Kidney (tissue), 22 donors: ENCODE measurements at places on chromosomes 12 and 14. TPM values are rescaled to one million over a fixed set of nuclear protein-coding genes. Genes with fewer than 3 reads are reported as not detected.

- no peak for DNase-seq
These were observed 1002.3 kb downstream of the FLRT2 start for GRCh38 chr14:86532219-86532618.

- DNase-seq, result no peak
These were observed 96.3 kb downstream of the PTPN11 start for GRCh38 chr12:112514926-112515642.

GRCh38 chr12:108633534-108634248, at the start of gene SELPLG:
SELPLG (minus strand) TSS chr12:108633894; CDS start chr12:108624307, 9,587 bp downstream.
- DNase-seq, result peak; percentile 39

IL31 gene
- total RNA-seq, result not detected

DNA sequence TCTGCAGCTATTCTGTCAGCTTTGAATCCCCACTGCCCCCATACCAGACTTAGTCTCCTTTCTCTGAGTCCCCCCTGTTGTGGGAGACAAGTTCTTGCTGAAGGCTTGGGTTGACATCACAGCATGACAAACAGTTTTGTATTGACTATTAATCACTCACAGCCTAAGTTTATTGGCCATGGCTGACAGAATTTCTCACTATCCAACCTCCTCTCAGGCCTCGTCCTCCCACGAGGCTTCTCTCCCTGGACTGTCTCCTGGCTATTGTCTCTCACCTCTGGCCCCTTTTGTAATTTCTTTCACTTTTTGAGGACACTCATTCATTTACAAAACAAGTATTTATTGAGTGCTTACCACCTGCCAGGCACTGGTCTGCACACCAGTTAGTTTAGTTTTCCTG, 35.2 kb upstream of the DCD start:
- DNase-seq, result peak; percentile 64

DNA sequence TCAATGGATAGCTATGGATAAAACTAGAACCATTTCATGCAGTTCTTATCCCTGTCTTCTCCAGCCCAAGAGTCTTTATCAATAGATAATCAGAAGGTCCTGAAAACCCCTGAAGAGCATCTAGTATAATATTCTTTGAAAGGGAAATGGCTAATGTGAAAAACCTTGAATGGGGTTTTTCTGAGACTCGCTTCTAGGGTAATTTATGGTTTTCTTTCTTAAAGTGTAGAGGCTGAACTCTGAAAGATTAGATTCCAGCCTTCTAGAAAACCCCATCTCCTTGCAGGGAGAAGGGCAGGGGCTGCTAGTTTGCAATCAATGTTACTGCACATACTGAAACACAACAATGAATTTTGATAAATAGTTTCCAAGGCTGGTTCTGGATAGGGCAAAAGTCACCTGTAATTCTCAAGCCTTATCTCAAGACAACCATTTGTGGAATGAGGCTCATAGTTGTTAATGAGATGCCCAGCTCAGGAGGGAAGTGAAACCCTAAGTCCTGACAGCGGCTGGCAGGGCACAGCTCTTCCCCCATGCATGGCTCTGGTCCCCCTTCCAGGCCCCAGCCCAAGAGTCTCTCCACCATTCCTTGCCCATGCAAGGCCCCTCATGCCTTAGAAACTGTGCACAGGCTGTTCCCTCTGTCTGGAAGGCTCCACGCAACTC, 33.7 kb upstream of the PYGL start:
- DNase-seq, result no peak

DNA sequence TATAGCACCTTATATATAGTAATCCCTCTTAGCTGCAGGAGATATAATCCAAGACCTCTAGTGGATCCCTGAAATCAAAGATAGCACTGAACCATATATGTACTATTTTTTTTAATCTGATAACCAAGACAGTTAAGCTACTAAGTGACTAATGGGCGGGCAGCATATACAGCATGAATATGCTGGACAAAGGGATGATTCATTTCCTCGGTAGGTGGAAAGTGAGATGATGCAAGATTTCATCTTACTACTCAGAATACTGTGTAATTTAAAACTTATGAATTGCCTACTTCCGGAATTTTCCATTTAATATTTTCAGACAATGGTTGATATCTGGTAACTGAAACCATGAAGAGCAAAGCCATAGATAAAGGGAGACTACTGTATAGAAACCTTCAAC, 36.2 kb downstream of the PRMT8 start:
- DNase-seq, result no peak

- no peak for DNase-seq
These were observed 163.4 kb downstream of the SAMD4A start for GRCh38 chr14:54730156-54730961.

GRCh38 chr12:115574826-115575225, 702.7 kb downstream of the MED13L start:
- DNase-seq, result no peak

DNA sequence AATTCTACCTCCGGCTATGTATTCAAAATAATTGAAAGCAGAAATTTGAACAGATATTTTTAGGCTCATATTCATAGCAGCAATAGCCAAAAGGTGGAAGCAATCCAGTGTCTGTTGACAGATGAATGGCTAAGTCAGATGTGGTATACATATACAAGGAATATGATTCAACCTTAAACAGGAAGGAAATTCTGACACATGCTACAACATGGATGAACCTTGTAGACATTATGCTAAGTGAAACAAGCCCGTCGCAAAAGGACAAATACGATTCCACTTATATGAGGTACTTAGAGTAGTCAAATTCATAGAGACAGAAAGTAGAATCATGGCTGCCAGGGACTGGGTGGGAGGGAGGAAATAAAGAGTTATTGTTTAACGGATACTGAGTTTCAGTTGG, 331.6 kb downstream of the PCNX1 start:
- no peak for DNase-seq

- DNase-seq, result no peak
These were observed 69.8 kb downstream of the EML1 start for GRCh38 chr14:99863059-99863458.

DNA sequence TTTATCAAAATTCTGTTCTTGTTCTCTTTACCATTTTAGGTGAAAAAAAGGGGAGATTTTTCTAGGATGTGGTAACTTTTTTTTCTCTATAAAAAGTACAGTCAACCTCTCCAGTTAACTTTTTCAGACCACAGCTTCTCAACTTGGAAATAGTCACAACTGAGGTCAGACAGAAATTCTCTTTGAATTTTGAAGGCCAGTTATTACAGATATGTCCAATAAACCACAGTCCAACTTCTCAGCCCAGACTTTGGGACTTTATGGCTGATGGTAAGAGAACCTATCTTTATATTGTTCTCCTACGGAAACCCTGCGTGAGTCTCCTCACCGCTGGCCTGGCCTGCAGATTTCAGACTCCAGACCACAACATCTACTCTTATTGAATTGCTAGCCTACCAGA, 176.7 kb downstream of the DACT1 start:
- no peak for DNase-seq

GRCh38 chr14:51880835-51881580, 20.6 kb downstream of the GNG2 start:
- no peak for DNase-seq

- DNase-seq, result no peak
These were observed 25.1 kb downstream of the KRT80 start for GRCh38 chr12:52166672-52167071.

DNA sequence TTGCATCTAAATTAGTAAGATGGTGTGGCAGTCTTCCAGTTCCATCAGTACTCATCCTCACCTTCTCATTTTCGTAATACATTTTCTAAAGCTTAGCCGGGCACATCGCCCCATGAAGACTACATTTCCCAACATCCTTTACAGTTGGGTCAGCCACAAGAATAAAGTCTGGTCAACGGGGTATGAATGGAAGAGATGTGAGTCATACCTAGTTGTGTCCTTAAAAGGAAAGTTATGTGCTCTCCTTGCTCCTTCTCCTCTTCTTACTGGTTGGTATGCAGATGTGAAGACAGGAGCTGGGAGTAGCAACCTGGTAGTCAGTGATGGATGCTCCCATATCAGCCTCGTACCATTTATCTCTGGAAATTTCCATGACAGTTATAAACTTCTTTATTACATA, 35.9 kb upstream of the EGLN3 start:
- DNase-seq, result no peak

GRCh38 chr14:33539918-33540357, 410.9 kb downstream of the EGLN3 start:
- DNase-seq, result no peak

GCH1 gene
- 9.2 TPM for total RNA-seq
